ENCODE measurements at places on chromosomes 5 and 9. TPM values are rescaled to one million over a fixed set of nuclear protein-coding genes. Genes with fewer than 3 reads are reported as not detected.

Gene CARD6
- 3.8 TPM for total RNA-seq

Gene SGCD
- total RNA-seq: 4.5 TPM

Gene SLC45A2
- 0.05 TPM for total RNA-seq

Gene MAT2B
- 51.2 TPM for total RNA-seq

Gene DMRTA1
- 0.73 TPM for total RNA-seq

Gene TMOD1
- total RNA-seq: 2.9 TPM

Gene PCDHB12
- 0.04 TPM for total RNA-seq

Gene PDE6A
- total RNA-seq: 0.13 TPM

Gene SLC6A7
- total RNA-seq: 0.02 TPM

Gene DMRT2
- not detected for total RNA-seq
